CD8-positive, alpha-beta memory T cell (primary cell): ENCODE measurements at places on chromosomes 7 and 10.

- DNase-seq, result no peak
Measured at GRCh38 chr7:46080595-46081159, 159.6 kb upstream of the IGFBP3 start.

- DNase-seq, result no peak
Measured at GRCh38 chr7:123535517-123535916, 1.1 kb upstream of the IQUB start.

GRCh38 chr10:102112210-102112817 is 7.9 kb downstream of the LDB1 start:
- DNase-seq, result no peak

DNA sequence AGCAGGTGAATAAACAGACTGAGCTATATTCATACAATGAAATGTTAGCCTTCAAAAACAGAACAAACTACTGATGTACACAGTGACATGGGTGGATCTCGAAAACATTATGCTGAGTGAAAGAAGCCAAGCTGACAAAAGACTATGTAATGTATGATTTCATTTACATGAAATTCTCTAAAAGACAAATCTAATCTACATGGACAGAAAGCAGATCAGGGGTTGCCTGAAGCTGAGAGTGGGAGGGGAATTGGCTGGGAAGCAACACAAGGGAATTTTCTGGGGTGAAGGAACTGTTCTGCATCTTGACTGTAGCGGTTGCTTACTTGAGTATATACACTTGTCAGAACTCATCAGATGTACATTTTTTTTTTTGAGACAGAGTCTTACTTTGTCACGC is 121.7 kb upstream of the SVIL start:
- DNase-seq, result no peak

- no peak for DNase-seq
Measured at GRCh38 chr10:2970190-2970823, 97.0 kb upstream of the PFKP start.

DNA sequence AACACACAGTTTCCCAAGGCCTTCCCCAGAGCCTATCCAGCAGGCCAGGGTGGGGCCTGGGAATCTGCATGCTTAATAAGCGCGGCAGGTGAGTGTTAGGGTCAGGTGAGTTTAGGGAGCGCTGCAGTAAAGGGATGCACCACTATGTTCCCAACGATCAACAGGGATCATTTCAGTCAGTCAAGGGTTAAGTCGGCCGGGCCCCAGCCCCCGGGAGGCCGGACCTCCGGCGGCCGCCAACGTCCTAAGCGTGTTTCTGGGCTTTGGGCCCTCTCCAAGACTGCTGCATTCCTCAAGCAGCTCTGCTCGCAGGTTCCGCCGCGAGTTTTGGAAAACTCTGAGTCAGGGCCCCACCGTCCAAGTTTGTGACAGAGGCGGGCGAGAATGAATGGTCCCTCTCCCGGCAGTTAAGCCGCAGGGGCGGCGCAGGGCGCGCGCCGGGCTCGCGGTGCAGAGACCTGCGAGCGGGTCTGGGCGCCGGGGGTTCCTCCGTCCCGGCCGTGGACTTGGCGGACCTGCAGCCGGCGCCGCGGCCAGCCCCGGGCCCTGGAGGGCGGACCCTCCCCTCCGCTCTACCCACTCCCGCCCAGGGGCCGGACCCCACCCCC is 81.6 kb downstream of the ARHGAP22 start:
- DNase-seq, result no peak

- no peak for DNase-seq
Measured at GRCh38 chr7:56125831-56126230, 9.6 kb upstream of the NUPR2 start.

- DNase-seq, result no peak
Measured at GRCh38 chr10:5195727-5196374, 786 bp upstream of the AKR1C4 start.

- no peak for DNase-seq
Measured at GRCh38 chr10:132701099-132701845, 84.7 kb downstream of the NKX6-2 start.

DNA sequence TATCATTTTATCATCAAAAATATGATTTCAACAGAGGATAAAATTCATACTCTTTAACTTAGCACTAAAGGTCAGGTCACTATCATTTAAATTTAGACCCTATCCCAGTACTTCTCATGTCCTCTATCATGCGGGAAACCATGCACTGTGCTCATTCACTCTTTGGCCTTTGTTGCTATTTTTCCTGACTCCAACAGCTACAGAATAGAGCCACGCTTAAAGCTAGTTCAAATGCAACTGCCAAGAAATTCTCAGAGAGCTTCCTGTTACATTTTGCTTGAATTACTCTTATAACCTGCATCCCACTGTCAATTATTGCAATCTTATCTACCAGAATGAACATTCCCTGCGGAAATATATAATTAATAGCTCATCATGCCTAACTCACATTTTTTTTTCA is 58.3 kb downstream of the SEMA3A start:
- DNase-seq, result no peak

DNA sequence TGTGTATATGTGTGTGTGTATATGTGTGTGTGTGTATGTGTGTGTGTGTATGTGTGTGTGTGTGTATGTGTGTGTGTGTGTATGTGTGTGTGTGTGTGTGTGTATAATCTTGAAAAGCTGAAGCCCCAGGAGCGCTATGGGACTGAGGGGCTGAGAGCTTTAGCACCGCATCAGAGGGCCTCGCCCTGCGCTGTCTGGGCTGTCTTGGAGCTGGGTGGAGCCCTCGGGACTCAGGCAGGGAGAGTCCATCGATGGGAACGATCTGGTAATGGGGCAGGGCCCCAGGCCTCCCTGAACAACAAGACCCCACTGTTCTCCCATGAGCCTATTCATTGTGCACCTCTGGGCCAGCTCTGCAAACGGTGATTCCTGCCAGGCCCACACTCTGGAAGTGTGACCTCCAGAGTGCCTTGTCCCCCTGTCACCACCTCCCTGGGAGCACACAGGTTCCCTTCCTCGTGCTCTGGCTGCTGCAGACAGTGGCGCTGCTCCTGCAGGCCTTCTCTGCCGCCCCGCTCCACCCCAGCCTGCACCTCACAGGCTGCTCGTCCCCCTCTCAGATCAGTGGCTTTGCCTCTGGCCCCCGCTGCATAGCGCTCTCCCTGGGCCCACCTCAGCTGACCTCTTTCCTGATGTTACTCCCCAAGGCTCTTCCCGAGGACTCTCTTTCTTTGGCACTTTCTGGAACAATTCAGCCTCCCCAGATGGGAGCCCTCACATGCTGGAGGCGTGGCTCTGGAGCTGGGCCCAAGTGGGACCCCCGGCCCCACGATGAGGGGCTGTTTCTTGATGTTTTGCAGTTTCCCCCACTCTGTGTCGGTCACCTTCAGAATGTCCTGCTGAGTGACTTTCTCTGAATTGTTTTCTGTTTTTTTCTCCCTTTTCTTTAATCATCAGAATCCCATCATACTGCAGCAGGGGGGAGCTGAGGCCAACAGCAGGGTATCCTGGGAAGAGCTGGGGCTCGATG is 542.2 kb upstream of the FOXK1 start:
- no peak for DNase-seq

- no peak for DNase-seq
Measured at GRCh38 chr7:75072981-75073283, 670 bp downstream of the RCC1L start.

- DNase-seq, result no peak
Measured at GRCh38 chr10:14703631-14704001, 71.1 kb downstream of the FAM107B start.

DNA sequence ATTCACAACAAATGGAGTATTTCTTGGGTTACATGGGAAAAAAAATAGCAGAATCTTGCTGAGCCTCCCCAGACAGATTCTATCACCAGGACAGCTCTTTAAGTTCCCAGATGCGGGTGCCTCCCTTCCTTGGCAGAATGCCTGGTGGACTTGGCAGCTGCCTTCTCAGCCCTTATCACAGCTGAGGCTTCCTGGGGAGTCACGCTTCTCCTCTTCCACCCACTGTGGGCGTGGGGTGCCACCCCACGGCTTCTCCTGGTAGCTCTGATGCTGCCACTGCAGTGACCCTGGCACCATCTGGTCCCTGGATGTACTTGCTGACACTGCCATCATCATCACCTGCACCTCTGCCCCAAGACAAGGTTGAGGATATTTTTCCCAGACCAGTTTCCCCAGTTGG is 16.2 kb upstream of the NME8 start:
- no peak for DNase-seq

- no peak for DNase-seq
Measured at GRCh38 chr10:357201-357950, 222.1 kb downstream of the ZMYND11 start.

GRCh38 chr7:112103246-112103645 is 103.0 kb downstream of the DOCK4 start:
- DNase-seq, result no peak

DNA sequence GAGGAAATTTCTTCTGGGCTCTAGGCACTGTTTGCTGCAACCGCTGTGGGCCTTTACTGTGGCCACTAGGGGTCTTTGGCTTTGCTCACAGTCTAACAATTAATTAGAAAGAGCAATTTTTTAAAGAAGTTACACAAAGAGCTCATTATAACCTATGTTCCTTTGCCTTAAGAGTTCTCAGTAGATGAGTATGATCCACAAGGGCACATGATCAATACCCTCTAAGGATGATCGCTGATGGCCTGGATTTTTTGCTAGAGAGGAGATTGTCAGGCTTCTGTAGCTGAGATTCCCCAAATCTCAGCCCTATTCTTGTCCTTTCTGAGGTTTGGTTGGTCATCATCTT is 80.8 kb upstream of the RHOBTB1 start:
- no peak for DNase-seq

DNA sequence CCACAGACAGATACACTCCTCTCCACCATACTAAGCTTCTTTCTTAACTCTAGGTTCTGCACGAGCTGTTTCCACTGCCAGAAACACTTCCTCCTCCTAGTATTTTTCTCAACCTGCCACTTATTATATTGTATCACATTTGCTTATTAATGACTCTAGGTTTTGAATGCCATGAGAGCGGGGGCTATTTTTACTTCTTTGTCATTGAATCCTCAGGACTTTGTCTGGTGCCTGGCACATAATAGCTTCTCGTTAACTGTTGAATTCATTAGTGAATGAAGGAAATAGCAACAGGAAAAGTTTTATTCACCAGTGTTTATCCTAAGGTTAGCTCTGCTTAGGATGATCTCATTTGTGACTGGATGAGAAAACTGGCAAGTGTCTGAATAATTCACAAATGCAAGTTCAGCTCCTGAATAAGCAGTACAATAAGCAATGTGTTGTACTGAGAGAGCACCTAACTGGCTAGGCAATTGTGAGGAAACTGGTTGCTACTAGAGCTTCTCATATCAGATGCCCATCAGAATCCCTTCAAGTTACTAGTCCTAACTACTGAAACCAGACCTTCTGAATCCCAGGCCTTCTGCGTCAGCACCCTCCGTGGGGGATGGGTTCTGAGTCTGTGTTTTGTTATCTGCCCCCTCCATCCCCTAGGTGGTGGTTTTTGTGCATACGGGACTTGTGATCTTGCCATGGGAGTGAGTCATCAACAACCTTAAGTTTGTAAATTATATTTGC is 92.7 kb downstream of the LSMEM1 start:
- no peak for DNase-seq
